ENCODE measurements at places on chromosomes 7 and 10.

GRCh38 chr10:80137031-80137862 is 4.7 kb downstream of the PLAC9 start:
- H3K36me3 ChIP-seq = no peaks in the 10 kb centered on the region
- no peak for DNase-seq
- no peak overlapping the region for H3K4me3 ChIP-seq
- no peaks in the 10 kb centered on the region for H3K4me1 ChIP-seq
- no peak overlapping the region for H3K27ac ChIP-seq

DNA sequence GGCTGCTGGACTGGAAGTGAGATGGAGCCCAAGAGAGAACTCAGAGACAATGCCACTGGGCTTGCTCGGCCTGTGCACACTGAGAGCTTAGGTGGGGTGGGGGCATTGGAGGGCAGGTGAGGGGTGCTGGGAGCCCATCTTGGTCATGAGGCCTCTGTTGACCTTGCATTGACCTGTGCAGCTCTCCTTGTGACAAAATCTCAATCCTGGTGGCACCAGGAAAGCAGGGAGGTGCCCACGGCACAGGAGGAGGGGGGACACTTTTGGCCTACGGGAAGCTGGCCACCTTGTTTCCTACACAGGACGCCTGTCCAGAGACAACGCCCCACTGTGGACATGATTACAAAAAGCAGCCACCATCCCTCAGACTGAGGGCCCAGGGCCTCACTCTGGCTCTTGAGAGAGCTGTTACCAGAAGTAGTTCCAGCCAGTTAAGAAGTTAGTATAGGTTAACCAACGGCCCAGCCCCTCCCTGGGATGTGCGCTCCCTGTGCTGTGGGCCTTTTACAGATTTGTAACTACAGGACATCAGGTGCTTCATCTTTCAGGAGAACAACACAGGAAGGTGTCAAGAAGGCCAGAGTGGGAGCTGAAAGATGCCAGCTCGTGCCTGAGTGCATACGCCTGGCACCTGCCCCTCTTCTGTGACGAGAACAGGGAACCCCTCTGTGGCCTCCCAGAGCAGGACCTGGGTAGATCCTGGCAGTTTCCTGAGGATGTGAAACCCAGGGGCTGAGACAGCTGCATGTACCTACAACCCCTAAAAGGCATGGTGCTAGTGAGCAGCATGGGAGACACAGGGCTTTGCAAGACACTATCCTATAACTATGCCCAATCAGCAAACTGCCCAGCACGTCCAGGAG is 10.3 kb downstream of the PKD1L1 start:
- no peaks in the 10 kb centered on the region for H3K36me3 ChIP-seq
- no peak for DNase-seq
- H3K27ac ChIP-seq = no peak overlapping the region

GRCh38 chr10:101028446-101029337 is 2.2 kb downstream of the PDZD7 start:
- peaks cover 61% of the 10 kb centered on the region for H3K4me1 ChIP-seq
- no peaks in the 10 kb centered on the region for H3K27me3 ChIP-seq
- H3K27ac ChIP-seq = peak overlapping the region; percentile 30
- no peaks in the 10 kb centered on the region for H3K36me3 ChIP-seq

DNA sequence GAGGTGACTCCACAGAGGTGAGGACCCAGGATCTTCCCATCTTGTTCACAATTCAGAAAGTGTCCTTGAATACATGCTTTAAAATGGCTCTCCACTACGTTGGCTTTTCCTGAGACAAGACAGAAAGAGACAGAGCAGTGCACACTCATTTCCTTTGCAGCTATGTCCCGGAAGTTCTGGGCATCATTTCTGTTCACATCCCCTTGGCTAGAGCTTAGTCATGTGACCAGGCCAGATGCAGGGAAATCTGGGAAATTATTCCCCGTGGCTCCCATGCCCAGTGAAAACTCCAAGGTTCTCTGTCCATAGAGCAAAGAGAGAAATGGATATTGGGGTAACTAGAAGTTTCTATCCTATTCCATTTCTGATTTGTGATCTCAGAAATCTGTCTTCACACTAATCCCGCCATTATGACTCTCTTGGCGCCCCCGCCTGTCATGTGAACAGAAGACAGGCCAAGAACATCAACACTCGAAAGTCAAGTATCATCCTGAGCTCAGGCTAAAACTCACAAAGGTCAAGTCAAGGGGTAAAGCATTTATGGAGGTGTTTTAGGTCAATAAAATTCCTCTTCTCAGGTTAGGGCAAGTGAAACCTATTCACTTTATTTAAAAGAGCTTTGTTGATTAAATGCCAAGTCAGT is 251.4 kb upstream of the HABP2 start:
- H3K27me3 ChIP-seq = no peaks in the 10 kb centered on the region
- peak overlapping the region; percentile 46 for H3K27ac ChIP-seq
- no peak overlapping the region for H3K4me3 ChIP-seq
- peaks cover 25% of the 10 kb centered on the region for H3K4me1 ChIP-seq
- no peaks in the 10 kb centered on the region for H3K36me3 ChIP-seq

- no peaks in the 10 kb centered on the region for H3K36me3 ChIP-seq
- no peak for DNase-seq
- no peaks in the 10 kb centered on the region for H3K27me3 ChIP-seq
These were observed 85.5 kb downstream of the TMEM130 start for GRCh38 chr7:98784216-98784785.

- no peak overlapping the region for H3K4me3 ChIP-seq
- H3K27ac ChIP-seq = no peak overlapping the region
- H3K27me3 ChIP-seq = no peaks in the 10 kb centered on the region
- H3K36me3 ChIP-seq = peaks cover 100% of the 10 kb centered on the region
- no peak for DNase-seq
These were observed 50.6 kb downstream of the SLC29A4 start for GRCh38 chr7:5333121-5334045.

GRCh38 chr10:110479710-110480109 is 18.0 kb upstream of the DUSP5 start:
- no peaks in the 10 kb centered on the region for H3K36me3 ChIP-seq
- H3K27me3 ChIP-seq = no peaks in the 10 kb centered on the region
- H3K4me1 ChIP-seq = no peaks in the 10 kb centered on the region

DNA sequence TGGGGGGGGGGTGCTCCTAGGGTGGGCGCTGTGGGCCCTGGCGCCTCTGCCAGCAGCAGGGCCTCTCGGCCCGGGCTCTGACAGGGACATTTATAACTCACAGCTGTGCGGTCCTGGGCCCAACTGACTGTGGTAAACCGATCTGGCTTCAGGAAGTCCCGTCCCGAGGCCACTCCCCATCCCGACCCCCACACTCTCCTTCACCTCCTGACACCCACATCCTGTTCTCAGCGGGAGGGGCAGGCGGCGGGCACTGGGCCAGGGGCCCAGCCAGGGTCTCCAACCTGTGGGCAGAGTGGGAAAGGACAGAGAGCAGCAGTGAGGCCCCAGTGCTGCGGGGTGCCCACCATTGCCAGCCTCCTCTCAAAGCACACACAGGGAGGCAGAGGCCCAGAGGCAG is 69.1 kb downstream of the ZMIZ1 start:
- peaks cover 33% of the 10 kb centered on the region for H3K36me3 ChIP-seq
- peak overlapping the region; percentile 18 for H3K4me3 ChIP-seq
- H3K4me1 ChIP-seq = peaks cover 54% of the 10 kb centered on the region

- H3K4me3 ChIP-seq = no peak overlapping the region
- no peaks in the 10 kb centered on the region for H3K4me1 ChIP-seq
- no peaks in the 10 kb centered on the region for H3K36me3 ChIP-seq
- no peak for DNase-seq
- H3K27ac ChIP-seq = no peak overlapping the region
These were observed 19.4 kb upstream of the SGCE start for GRCh38 chr7:94675356-94675755.

GRCh38 chr7:1561036-1561940 is 5.3 kb upstream of the TMEM184A start:
- H3K27me3 ChIP-seq = no peaks in the 10 kb centered on the region
- peaks cover 6% of the 10 kb centered on the region for H3K4me1 ChIP-seq
- H3K4me3 ChIP-seq = no peak overlapping the region
- H3K27ac ChIP-seq = no peak overlapping the region
- no peak for DNase-seq

- peak; percentile 36 for DNase-seq
- peak overlapping the region; percentile 96 for H3K4me3 ChIP-seq
- no peaks in the 10 kb centered on the region for H3K27me3 ChIP-seq
- H3K27ac ChIP-seq = peak overlapping the region; percentile 70
- H3K4me1 ChIP-seq = peaks cover 35% of the 10 kb centered on the region
These were observed 846 bp upstream of the ZNF775 start for GRCh38 chr7:150378115-150378852.

- H3K4me1 ChIP-seq = no peaks in the 10 kb centered on the region
- DNase-seq = no peak
- no peak overlapping the region for H3K4me3 ChIP-seq
- no peak overlapping the region for H3K27ac ChIP-seq
These were observed 706.8 kb upstream of the POT1 start for GRCh38 chr7:125636320-125636962.

DNA sequence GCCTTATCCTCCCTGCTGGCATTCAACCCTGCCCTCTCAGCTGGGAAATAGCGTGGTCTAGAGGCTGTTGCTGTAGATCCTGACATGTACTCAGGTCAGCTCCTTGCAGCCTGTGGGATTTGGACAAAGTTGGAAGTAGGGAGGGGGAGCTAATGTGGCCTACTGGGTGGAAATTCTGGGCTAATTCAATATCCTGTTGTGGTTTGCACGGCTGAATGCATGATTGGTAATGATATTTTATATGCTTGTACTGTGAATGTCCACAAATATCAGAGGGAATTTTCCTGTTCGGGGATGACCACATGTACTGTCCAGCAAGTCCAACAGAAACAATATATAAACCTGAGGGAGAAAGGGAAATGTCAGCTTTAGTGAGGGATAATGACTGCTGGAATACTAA is 22.1 kb upstream of the NPVF start:
- H3K27ac ChIP-seq = no peak overlapping the region
- no peaks in the 10 kb centered on the region for H3K27me3 ChIP-seq
- H3K4me1 ChIP-seq = no peaks in the 10 kb centered on the region
- H3K4me3 ChIP-seq = no peak overlapping the region
- no peak for DNase-seq
- no peaks in the 10 kb centered on the region for H3K36me3 ChIP-seq

GRCh38 chr7:98705626-98706025 is 88.5 kb downstream of the NPTX2 start:
- H3K4me3 ChIP-seq = no peak overlapping the region
- no peak overlapping the region for H3K27ac ChIP-seq
- H3K27me3 ChIP-seq = no peaks in the 10 kb centered on the region
- no peak for DNase-seq

DNA sequence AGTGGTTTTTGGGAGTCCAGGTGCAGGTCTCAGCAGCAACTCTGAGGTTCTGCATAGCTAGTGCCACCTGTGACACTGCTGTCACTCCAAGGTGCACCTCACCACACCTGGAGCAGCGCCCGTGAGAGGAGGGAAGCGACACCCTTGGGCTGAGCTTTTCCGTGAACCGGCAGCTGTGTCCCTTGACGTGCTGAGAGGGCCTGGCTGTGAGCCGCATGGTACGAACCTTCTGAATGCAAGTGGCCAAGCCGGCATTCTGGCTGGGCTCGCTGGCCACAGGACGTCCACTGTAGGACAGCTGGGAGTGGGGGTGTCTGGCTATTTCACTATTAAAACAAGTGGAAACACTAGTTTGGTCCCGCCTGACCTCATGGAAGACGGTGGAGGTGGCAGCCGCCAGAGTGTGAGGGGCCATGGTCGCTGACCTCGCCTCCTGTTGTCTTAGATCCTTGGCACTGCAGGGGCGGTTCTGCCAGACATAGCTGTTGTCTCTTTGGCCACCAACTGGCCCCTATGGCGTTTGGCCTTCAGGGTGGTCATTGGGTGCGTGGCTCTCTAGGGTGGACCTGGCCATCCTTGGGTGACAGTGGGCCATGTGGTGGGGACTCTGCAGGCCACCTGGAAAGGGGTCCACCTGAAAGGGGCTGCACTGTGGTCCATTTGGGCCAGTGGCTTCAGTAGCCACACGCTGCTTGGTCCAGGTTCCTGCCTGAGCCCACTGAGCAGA is 12.9 kb downstream of the INPP5A start:
- peak; percentile 7 for DNase-seq
- H3K4me1 ChIP-seq = peaks cover 72% of the 10 kb centered on the region
- no peaks in the 10 kb centered on the region for H3K36me3 ChIP-seq
- H3K27ac ChIP-seq = peak overlapping the region; percentile 78
- no peaks in the 10 kb centered on the region for H3K27me3 ChIP-seq

DNA sequence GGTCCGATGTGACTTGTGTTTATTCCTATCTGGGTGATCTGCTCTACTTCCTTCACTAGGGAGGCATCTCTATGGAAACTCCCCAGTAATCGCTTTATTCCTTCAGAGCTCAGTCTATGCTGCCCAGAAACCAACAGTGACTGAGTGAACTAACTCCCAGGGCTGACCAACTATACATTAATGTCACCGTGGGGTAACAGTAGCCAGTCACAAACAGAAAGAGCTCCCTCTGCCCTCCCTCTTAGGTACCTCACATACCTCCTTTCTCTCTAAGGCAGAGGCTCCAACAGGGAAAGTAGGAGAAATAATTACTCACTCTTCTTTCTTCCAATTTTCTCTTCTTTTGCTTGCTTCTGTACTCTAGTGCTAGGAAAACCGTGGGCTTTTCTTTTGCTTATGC is 855.0 kb downstream of the REEP3 start:
- no peaks in the 10 kb centered on the region for H3K36me3 ChIP-seq
- H3K27ac ChIP-seq = no peak overlapping the region
- no peaks in the 10 kb centered on the region for H3K27me3 ChIP-seq
- no peak for DNase-seq
- no peaks in the 10 kb centered on the region for H3K4me1 ChIP-seq

DNA sequence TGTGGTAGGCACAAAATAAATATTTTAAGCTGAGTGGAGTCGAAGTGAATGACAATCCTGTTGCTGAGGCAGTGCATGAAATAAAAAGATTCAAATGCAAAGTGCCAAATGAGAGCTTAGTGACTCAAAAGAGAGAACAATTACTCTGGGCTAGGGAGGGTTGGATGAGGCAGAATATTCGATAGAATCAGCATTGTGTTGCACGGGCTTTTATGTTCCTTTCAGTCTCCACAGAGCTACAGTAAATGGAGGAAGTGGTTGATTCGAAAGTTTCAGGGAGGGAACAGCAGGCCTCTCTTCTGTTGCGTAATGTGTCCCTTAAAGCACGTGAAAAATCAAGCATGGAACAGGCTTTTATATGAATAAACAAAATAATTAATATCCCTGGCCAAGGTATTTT is 599.3 kb upstream of the CELF2 start:
- H3K36me3 ChIP-seq = no peaks in the 10 kb centered on the region
- no peak overlapping the region for H3K27ac ChIP-seq
- H3K4me1 ChIP-seq = peaks cover 32% of the 10 kb centered on the region
- no peak overlapping the region for H3K4me3 ChIP-seq

DNA sequence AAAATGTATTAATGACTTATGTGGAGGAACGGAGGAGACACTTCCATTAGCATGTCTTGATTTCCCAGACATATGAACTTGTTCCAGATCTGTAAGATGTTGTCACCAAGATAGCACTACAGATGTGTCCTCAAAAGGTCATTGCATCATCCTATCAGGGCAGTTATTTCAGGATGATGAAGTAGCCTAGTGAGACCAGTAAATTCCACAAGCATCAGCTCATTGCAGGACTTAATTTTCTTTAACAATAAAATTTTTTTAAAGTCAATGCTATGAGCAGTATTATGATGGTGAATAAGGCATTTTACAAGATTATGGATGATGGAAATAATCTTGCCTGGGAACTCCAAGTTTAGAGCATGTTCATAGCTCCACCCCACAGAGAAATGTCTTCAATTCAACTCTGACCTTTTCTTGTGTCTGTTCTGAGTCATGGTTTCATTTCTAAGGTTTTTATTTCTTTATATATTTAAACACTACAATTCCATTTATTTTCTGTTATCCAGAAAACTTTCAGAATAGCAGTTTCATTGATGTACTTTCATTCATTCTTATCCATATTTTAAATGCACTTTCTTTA is 1203.3 kb upstream of the CELF2 start:
- no peak overlapping the region for H3K27ac ChIP-seq
- H3K36me3 ChIP-seq = no peaks in the 10 kb centered on the region
- DNase-seq = no peak
- H3K27me3 ChIP-seq = no peaks in the 10 kb centered on the region
- H3K4me3 ChIP-seq = no peak overlapping the region

Data from CD14-positive monocyte (primary cell).